ENCODE measurements at places on chromosomes 16 and 17. TPM values are rescaled to one million over a fixed set of nuclear protein-coding genes. Genes with fewer than 3 reads are reported as not detected.

Gene GJC1
- 25.7 TPM for total RNA-seq

Gene APOBR
- total RNA-seq, result 0.21 TPM

Gene MT1H
- not detected for total RNA-seq

Gene CD300LB
- total RNA-seq, result 0.07 TPM

Gene TMEM235
- not detected for total RNA-seq

Gene MOSMO
- total RNA-seq, result 15.2 TPM

Gene DECR2
- 15.1 TPM for total RNA-seq

Gene CCL23
- total RNA-seq, result not detected

Gene TEKT5
- 0.04 TPM for total RNA-seq

Gene CDT1
- total RNA-seq, result 11.3 TPM

Gene TPPP3
- 0.46 TPM for total RNA-seq

Gene TMEM11
- 21.6 TPM for total RNA-seq

Gene KRT12
- total RNA-seq, result not detected

Gene ZNF830
- total RNA-seq, result 11.1 TPM

Gene ST6GALNAC2
- total RNA-seq, result 9.9 TPM

Gene TBC1D3H
- not detected for total RNA-seq

Gene TMEM92
- total RNA-seq, result 1.7 TPM

Gene SEPTIN12
- not detected for total RNA-seq

Gene DNAH17
- total RNA-seq, result 0.25 TPM

Gene KRT24
- not detected for total RNA-seq

Measured in kidney epithelial cell (primary cell).